Effector memory CD8-positive, alpha-beta T cell (primary cell): ENCODE measurements at places on chromosomes 12 and 14.

DNA sequence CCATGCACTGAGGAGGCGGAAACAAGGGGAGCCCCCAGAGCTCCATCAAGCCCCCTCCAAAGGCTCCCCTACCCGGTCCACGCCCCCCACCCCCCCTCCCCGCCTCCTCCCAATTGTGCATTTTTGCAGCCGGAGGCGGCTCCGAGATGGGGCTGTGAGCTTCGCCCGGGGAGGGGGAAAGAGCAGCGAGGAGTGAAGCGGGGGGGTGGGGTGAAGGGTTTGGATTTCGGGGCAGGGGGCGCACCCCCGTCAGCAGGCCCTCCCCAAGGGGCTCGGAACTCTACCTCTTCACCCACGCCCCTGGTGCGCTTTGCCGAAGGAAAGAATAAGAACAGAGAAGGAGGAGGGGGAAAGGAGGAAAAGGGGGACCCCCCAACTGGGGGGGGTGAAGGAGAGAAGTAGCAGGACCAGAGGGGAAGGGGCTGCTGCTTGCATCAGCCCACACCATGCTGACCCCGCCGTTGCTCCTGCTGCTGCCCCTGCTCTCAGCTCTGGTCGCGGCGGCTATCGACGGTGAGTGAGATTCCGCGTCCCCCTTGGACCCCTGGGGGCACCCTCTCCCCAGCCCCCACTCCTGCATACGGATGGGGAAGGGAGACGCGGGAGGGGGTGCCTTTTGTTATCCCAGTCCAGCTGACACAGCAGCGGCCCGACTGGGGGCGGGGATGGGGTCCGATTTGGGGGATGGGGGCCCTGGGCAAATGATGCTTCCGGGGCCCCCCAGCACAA is 400 bp downstream of the LRP1 start:
- DNase-seq, result no peak

DNA sequence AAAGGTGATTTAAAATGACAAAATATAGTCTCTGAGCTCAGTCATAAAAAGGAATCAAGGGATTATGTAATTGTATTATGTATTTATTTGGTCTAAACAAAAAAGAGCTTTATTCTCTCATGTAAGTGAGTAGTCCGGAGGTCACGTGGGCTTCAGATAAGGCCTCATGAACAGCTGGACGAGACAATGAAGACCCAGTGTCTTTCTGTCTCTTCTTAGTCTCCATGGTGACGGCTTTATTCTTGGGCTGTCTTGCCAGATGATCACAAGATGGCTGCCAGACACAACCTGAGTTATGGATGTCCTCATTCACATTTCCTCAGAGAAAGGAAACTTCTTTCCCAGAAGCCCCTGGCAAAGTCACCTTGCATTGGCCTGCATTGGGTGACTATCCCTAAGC is 98.6 kb downstream of the ARF6 start:
- no peak for DNase-seq

DNA sequence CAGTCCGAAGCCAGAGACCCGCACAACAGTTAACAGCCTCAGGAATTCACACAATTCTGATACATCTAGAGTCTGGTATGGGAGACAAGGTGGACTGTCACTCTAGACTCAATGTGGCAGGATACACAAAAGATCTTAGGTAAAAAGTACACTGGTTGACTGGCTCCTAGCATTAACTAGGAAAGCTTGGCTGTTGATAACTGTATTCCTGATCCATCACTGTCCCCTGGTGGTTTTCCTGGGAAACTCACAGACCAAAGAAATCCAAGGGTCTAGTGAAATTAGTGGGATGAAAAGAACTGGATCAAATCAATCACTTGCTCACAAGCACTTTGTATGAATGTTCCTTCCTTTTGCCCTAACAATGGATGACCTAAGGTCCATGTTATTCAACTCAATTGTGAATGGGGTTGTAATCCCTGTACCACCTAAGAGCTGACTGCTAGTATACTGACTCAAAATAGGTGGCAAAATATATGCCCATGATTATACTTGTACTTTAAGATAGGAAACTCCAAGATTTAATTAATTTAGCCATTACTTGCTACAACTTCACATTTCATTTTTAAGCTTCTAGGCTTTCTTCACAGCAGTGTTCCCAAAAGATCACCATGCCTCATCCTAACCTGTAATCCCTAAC is 14.0 kb downstream of the NPC2 start:
- DNase-seq, result no peak

DNA sequence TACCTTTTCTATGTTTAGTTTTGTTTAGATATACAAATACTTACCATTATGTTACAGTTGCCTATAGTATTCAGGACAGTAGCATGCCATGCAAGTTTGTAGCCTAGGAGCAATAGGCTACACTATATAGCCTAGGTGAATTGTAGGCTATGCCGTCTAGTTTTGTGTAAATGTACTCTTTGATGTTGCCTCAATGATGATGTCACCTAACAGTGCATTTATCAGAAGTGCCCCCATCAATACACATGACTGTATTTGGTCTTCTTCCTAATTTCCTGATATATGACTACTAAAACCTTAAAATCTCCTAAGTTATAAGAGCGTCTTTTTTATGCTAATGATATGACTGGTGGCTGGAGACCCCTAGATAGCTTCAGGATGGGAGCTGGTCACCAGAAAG is 394.4 kb upstream of the STXBP6 start:
- no peak for DNase-seq

DNA sequence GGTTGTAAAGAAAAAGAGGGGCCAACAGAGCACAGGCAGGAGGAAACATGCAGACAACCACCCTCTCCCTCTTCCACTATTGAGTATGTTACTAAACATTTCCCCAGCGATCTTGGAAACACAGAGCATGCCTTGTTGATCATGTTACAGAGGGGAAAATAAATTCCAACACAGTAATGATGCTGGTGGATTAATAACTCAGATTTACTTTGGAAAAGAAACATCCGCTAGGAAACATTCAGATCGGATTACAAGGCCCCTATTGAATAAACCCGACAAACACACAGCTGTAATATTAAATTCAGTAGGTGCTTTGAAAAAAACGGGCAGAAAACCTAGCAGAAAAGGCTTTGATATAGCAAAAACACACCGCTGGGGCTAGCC is 5.4 kb downstream of the BMP4 start:
- DNase-seq, result no peak
